ENCODE measurements at places on chromosomes 5 and 9. TPM values are rescaled to one million over a fixed set of nuclear protein-coding genes. Genes with fewer than 3 reads are reported as not detected.

The PCDHGA11 gene
- total RNA-seq, result 0.21 TPM

The PITX1 gene
- total RNA-seq, result not detected

The PHPT1 gene
- total RNA-seq, result 75.5 TPM

The SLC31A2 gene
- 0.41 TPM for total RNA-seq

Data from H7 (cell line).